Cerebellar cortex (tissue), 1 donor: ENCODE measurements at places on chromosomes 2 and 18.

- no peak for DNase-seq
Observed at GRCh38 chr2:160256507-160256906, 56.4 kb upstream of the ITGB6 start.

GRCh38 chr18:8856769-8857393 lies 151.5 kb downstream of the MTCL1 start:
- no peak for DNase-seq

DNA sequence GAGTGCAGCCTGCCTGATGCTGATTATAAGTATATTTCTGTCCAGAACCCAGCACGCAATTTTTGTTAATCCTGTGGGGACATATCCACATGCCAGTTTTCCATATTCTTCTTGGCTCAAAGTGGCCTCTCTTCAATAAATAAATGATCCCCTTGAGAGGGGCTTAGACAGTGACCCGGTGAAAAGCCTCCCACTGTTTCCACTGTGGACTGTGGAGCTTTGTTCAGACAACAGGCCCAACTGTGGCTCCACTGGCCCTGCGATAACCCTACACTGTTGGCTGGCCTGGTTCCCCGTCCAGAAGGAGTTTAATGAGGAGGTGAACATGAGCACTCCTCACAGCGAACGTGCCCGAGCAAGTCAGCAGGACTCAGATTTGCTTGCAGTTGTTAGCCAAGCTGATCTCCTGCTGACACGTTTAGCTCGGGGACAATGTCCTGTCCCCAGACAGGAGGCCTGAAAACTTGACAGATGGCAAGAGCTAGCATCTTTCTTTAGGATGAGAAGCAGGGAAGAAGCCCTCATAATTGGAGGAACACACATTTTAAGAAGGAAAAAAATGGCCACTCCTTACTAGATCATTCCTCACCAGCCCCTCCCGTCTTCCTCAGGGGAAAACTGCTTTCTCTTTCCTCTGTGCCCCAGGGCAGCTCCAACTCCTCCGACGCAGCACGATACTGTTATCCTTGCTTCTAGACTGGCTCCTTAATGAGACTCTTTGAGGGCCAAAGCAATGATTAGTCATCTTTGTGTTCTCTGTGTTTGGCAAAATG lies 20.0 kb upstream of the MTCL1 start:
- peak; percentile 82 for DNase-seq

DNA sequence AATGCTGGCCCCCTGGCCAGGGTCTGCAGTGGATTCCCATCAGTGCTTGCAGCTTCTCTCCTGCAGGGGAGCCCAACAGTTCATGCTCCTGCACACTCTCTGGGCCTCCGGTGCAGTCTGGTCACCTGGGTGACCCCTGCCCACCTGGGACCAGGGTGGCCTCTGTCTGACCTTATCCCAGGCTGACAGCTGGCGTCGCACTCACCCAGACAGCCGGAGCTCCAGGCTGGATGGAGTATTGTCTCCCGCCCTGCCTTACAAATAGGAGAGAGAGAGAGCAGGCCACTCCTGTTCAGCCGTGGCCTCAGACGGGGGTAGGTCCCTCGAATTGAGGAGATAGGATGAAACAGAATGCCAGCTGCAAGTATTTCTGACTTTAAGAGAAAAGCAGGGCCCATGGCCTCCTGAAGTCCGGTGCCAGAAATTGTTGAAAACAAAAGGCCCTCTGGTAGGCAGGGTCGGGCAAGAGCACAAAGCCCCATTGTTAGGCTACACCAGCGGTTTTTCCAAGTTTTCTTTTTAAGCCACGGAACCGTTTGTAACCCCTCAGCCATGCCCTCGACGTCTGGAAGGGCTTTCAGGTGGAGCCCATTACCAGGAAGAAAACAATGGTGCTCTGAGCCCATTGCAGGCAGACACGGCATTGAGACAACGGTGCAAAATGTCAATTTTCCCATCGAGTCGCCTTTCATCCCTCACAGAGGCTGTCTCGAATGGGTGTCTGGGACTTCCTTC lies 258.4 kb downstream of the BCL11A start:
- DNase-seq = no peak

GRCh38 chr2:136248242-136248641 lies 130.3 kb upstream of the CXCR4 start:
- no peak for DNase-seq

GRCh38 chr2:64204703-64205102 lies 60.5 kb upstream of the PELI1 start:
- no peak for DNase-seq

DNA sequence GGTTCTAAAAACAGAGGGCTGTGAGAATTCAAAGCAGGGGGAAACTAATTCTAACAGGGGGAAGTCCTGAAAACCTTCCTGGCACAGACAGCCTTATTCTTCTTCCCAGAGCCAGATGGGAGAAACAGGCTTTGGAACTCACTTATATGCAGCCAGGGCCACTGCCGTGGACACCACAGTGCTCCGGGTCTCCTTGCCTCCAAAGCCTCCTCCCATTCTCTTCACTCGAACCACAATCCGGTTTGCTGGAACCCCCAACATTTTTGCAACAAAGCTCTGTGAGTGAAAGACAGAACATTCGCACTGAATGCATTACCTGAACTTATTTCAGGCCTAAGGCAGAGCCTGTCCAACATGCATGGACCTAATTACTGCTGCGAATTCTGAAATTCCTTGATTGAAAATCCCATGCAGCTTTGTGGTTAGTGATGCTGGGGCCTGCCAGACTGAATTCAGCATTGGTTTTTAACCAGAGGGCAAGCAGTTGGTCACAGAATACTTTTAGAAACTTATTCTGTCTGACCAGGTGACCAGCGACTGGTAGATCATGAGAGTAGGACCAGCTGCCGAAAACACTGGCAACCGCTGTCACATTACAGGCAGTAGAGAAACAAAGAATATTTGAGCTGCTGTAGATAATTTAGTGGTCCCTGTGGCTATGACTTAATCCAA lies 48.6 kb downstream of the XDH start:
- no peak for DNase-seq

DNA sequence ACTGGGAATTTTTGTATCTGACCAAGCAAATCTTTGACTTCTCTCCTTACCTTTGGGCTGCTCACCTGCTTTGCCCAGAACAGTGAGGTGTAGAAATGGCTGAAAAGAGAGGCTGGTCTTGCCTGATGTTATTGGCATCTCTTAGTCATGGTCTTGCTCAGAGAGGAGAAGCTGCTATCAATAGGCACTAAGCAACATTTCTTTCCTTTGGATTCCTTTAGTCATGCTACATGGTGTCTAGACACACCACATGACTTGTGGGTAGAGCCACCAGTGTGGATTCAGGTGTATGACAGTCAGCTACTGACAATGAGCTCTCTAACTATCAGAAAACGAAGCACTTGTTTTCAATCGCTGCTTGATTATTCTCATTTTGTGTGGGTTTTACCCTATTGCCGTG lies 341.3 kb upstream of the DCC start:
- no peak for DNase-seq

- no peak for DNase-seq
Observed at GRCh38 chr2:216904974-216905373, 45.1 kb upstream of the TNP1 start.

DNA sequence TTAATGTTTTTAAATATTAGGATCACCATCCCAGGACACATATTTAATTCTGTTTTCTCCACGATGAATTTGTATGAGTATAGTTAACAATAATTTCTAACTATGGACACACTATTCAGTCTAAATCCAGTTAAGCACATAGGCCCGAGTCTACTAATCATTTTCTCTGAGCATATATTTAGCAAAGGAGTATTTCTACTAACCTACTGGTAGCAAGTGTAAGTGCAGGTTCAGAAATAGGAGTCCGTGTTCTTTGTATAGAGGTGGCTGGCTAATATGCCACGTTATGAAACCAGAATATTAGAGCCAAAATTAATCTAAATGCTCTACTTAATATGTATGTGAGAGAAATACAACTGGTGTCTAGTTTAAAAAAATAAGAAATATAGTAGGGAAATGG lies 416.6 kb upstream of the NXPH2 start:
- DNase-seq = no peak

DNA sequence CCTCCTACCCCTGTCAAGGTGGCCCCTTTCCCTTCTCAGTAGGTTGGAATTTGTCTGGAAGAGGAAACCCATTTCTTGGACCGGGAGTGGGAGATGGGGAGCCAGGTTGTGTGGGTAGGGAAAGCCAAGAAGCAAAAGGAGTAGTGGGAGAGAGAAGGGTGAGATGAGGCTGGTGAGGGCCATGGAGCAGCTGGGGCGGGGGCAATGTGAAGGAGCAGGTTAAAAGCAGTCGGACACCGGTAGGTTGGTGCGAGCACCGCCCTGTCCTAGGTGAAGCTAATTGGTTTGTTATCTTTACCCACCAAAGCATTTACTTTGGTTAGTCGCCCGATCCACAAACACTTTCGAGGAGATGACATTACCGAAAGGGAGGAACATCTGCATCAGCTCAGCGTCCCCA lies 306.8 kb downstream of the CELF4 start:
- DNase-seq = no peak

- no peak for DNase-seq
Observed at GRCh38 chr2:29632018-29632417, 289.4 kb downstream of the ALK start.

DNA sequence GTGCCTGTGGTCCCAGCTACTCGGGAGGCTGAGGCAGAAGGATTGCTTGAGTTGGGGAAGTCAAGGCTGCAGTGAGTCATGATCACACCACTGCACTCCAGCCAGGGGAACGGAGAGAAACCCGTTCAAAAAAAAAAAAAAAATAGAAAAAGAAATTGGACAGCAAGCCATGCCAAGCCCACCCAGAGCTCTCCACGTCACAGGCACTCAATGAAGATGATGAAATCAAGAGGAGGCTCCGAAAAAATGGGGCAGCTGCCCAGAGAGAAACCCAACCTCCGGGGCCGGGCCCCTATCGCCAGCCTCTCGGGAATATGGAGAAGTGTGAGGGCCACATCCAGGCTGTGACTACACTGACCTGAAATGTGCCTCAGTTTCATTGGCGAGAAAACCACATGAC lies 40.0 kb downstream of the BIN1 start:
- no peak for DNase-seq

- DNase-seq = no peak
Observed at GRCh38 chr2:46239175-46239846, 57.9 kb upstream of the EPAS1 start.

DNA sequence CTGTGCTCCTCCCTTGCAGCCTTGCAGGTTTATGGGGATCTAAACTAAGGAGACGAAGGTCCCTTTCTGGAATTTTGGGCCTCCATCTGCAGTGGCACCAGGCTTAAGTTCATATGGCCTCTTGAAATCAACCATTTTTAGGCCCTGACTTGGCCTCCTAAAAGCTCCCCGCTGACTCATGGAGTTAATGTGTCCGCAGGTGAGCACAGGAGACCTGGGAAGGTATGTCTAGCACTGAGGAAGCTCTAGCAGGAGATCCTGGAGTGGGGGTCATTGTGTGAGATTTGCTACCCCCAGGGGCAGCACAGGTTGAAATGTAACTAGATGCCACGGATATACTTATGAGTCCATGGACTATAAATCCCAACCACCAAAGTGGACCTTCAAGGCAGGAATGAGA lies 95.9 kb upstream of the CELF4 start:
- DNase-seq = no peak

GRCh38 chr2:127623388-127624319 lies 22.3 kb upstream of the GPR17 start:
- DNase-seq = no peak

GRCh38 chr2:157497638-157498314 lies 53.9 kb upstream of the CYTIP start:
- DNase-seq = peak; percentile 26

- DNase-seq = no peak
Observed at GRCh38 chr2:1972948-1973347, 228.6 kb upstream of the PXDN start.

DNA sequence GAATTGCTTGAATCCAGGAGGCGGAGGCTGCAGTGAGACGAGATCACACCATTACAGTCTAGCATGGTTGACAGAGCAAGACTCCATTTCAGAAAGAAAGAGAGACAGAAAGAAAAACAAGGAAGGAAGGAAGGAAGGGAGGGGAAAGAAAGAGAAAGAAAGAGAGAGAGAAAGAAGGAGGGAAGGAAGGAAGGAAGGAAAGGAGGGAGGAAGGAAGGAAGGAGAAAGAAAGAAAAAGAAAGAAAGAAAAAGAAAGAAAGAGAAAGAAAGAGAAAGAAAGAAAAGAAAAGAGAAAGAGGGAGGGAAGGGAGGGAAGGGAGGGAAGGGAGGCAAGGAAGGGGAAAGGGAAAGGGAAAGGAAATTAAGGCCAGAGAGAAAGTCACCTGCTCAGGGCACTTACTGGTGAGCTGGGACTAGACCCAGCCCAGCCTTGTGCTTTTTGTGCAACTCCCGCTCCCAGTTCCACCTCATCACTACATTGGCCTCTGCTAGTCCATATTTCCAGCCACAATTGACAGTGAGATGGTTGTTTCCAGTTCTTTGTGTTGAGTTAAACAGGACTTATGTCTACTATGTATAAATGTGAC lies 35.7 kb downstream of the MOGAT1 start:
- no peak for DNase-seq

DNA sequence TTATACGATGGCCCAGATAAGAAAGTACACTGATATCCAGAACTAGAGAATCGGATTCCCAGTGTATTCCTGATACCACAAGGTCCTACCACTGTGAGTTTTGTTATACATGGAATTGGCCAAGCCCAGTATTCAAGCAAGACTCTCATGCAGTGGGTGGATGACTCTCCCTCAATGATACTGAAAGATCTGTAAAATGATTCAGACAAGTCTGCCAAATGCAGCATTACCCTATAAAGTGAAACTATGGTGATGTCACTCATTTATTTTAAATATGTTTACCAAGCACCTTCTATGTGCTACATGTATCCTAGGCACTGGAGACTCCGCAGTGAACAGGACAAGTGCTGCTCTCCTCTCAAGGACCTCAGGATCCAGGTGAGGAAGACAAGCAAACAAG lies 22.6 kb downstream of the MYO5B start:
- DNase-seq = no peak

DNA sequence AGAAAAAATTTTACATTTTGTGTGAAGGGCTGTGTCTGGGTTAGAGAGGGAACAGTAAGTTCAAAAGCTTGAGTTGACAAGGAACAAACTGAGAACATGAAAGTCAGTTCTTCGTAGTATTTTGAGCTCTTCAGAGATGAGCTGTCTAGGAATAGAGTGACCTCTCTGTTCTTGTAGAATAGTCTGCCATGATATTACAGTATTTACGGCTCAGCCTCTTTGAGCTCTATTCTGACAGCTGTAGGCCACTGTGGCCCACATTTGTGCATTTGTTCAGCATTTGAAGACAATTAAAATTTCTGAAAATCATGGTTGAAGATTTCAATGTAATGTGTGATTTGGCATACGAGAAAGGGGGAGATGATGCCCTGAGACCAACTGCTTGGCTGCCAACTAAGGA lies 172.8 kb downstream of the MGAT5 start:
- no peak for DNase-seq

GRCh38 chr2:39780825-39781600 lies 2.0 kb upstream of the THUMPD2 start:
- DNase-seq = no peak
